ENCODE measurements at places on chromosomes 7 and 10.

DNA sequence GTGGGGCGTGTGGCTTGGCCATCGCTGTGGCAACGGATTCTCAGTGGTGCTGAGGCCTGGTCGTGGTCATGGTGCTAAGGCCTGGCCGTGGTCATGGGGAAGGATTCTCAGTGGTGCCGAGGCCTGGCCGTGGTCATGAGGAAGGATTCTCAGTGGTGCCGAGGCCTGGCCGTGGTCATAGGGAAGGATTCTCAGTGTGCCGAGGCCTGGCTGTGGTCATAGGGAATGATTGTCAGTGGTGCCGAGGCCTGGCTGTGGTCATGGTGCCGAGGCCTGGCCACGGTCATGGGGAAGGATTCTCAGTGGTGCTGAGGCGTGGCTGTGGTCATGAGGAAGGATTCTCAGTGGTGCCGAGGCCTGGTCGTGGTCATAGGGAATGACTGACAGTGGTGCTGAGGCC, 327.9 kb downstream of the ADARB2 start:
- no peak for DNase-seq

- no peak for DNase-seq
Measured at GRCh38 chr10:86170255-86171108, 196.1 kb downstream of the GRID1 start.

GRCh38 chr7:58086871-58087535, 637.0 kb downstream of the ZNF716 start:
- no peak for DNase-seq

DNA sequence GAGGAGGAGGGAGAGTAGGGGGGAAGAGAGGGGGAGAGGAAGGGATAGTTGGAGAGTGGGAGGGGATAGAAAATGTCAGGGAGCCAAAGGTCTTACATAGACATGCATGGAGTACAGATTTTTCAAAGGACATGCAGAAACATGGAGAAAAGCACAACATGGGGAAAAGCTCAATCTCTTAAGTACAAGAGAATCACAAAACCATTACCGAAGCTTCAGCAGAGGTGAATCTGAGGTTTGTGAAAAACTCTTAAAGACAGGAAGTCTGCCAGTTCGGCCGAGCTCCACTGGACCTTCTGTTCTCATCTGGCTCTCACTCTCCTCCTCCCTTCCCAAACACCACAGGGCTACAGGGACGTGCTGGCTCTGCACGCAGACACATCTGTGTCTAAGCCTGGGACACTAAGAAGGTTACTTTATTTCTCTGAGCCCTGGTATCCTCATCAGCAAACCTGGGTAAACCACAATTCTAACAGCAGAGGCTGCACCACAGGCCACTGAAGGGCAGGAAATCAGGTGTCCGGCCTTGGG, 133.9 kb downstream of the COBL start:
- no peak for DNase-seq

- peak; percentile 73 for DNase-seq
Measured at GRCh38 chr7:38369816-38370493, 96.5 kb upstream of the TARP start.

- no peak for DNase-seq
Measured at GRCh38 chr7:147207988-147208387, 1091.4 kb downstream of the CNTNAP2 start.

All from HCEC 1CT (cell line).